Activated naive CD4-positive, alpha-beta T cell (primary cell): ENCODE measurements at places on chromosomes 13 and 19.

DNA sequence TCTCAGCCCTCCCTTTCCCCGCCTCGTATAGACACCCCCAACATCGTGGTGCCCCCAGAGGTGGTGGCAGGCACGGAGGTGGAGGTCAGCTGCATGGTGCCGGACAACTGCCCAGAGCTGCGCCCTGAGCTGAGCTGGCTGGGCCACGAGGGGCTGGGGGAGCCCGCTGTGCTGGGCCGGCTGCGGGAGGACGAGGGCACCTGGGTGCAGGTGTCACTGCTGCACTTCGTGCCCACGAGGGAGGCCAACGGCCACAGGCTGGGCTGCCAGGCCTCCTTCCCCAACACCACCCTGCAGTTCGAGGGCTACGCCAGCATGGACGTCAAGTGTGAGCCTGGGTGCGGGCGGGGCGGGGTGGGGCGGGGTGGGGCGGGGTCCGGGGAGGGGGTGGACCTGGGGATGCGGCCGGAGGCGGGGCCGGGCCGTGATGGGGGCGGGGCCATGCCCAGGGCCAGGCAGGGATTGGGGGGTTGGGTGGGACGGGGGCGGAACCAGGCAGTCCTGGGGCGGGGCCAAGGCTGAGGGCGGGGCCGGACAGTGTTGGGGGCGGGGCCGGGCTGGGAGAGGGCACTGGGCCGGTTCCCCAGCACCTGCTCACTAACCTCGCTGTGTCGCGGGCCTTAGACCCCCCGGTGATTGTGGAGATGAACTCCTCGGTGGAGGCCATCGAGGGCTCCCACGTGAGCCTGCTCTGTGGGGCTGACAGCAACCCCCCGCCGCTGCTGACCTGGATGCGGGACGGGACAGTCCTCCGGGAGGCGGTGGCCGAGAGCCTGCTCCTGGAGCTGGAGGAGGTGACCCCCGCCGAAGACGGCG, 7.8 kb downstream of the MAG start:
- DNase-seq, result no peak

- DNase-seq, result no peak
Observed at GRCh38 chr13:114237415-114238112, 2.9 kb downstream of the CDC16 start.

GRCh38 chr13:107192289-107192688, 624.4 kb upstream of the ARGLU1 start:
- no peak for DNase-seq

- DNase-seq, result no peak
Observed at GRCh38 chr19:3964256-3965194, 6.4 kb downstream of the DAPK3 start.

DNA sequence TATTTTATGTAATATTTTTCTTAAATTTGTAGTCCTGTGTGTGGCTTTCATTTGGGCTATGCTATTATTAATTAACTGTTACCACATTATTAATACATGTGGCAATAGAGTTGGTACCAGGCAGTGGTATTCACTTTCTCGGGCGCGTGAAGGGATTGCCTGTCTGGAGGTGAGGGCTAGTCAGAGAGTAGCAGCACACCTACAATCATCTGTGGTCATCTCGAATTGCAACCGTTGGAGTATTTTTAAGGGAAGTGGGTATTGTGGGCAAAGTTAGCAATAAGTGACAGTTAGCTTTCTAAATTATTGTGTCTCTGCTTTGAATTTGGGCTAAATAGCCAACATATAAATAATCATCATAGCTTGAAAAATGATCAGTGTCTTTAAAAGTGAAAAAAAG, 20.0 kb upstream of the GPR18 start:
- no peak for DNase-seq

- no peak for DNase-seq
Observed at GRCh38 chr19:1896508-1896907, 8.7 kb upstream of the ADAT3 start.

GRCh38 chr19:18558202-18558555, 509 bp downstream of the KXD1 start:
- no peak for DNase-seq

DNA sequence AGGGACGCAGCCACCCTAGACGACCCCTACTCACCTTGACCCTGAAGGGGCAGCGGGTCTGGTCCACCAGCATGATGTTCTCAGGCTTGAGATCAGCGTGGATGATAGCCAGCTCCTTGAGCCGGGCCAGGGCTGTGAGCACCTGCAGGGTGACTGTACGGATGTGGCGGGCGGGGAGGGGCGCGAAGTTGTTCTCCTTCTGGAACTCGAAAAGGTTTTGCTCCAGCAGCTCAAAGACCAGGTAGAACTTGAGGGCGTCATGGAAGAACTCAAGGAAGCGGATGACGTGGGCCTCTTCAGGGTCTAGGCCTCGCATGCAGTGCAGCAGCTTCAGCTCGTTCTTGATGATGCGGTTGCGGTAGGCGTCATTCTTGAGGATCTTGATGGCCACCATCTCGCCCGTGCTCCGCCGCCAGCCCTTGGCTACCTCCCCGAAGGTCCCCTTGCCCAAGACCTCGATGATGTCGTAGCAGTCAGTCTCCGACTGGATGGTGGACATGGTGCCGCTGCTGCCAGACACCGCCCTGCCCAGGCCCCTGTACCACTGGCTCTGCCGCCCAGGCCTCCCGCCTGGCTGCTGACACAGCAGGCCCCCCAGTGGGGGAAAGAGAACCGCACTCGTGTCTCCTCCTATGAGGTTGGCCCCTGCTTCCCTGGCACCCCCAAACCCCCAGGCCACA, 437 bp downstream of the HIPK4 start:
- DNase-seq, result no peak

GRCh38 chr13:35598233-35598632, 121.7 kb upstream of the MAB21L1 start:
- DNase-seq, result no peak

- no peak for DNase-seq
Observed at GRCh38 chr19:5706876-5707573, 12.9 kb downstream of the LONP1 start.

DNA sequence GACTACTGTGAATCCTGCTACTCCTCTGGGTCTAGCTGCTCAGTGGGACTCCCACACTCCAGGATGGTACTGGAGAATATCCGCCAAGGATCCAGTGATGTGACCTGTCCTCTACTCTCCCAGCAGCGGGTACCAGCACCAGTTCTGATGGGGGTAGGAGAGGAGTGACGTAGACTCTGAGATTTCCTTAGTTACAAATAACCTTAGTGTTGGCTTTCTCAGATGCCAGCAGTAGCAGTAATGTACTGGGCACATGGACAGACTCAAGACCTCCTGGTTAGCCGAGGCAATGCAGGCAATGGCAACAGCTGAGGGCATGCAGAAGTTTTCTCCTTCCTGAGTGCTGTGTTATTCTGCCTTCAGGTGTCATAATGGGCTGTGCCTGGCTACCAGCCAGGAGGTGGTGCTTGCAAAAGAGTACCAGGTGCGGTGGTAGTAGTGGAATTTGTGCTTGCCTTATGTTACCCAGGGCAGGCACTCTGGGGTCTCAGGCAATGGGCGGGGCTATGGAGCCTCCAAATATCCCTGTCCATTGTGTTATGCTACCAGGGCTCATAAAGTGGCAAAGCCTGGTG, 105.3 kb upstream of the KLF5 start:
- no peak for DNase-seq

DNA sequence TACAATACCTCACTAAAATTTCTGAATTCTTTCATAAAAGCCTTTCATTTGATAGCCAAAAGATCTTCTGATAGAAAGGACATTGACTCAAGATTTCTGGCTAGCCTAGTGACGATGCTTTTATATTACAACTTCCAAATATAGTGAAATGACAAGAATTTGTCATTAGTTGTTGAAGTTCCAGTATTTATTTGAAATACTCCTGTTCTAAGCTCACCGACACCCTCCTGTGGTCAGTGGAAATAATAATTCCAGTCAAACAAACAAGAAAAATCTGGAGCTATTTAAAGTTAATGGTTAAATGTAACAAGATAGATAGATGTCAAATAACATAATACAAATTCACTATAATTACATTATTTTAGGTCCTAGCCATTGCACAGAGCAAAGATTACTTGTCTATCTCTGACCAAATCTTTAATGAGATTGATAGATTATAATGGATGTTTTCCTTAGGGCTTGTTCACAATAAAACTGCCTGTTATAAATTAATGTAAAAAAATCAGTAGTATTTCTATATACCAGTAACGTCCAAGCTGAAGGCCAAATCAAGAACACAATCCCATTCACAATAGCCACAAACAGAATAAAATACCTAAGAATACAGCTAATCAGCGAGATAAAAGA, 195.5 kb downstream of the RGCC start:
- no peak for DNase-seq

- DNase-seq, result peak; percentile 92
Observed at GRCh38 chr19:52570000-52570861, at the start of gene ZNF701. ZNF701 (plus strand) TSS chr19:52570287; CDS start chr19:52574148, 3,861 bp downstream.

- no peak for DNase-seq
Observed at GRCh38 chr19:46715620-46715974, 1.3 kb downstream of the PRKD2 start.

DNA sequence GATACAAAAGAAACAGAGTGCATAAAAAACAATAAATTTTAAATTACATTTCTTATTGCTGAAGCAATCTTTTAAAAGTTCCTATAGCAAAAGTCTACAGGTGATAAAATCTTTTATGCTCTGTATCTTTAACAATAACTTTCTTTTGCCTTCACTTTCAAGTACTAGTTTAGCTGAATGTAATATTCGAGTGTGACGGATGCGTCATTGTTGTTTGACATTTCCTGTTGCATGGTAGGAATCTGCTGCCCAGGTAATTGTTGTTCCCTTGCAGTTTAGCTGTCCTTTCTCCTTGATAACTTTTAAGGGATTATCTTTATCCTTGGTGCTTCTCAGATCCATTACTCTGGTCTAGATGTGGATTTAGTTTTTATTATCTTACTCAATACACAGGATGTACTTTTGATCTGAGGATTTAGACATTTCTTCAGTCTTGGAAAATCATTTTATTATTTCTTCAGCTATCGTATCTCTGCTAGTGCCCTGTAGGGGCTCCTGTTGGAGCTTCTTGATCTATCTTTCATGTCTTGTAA, 2.1 kb upstream of the CPB2 start:
- DNase-seq, result no peak

DNA sequence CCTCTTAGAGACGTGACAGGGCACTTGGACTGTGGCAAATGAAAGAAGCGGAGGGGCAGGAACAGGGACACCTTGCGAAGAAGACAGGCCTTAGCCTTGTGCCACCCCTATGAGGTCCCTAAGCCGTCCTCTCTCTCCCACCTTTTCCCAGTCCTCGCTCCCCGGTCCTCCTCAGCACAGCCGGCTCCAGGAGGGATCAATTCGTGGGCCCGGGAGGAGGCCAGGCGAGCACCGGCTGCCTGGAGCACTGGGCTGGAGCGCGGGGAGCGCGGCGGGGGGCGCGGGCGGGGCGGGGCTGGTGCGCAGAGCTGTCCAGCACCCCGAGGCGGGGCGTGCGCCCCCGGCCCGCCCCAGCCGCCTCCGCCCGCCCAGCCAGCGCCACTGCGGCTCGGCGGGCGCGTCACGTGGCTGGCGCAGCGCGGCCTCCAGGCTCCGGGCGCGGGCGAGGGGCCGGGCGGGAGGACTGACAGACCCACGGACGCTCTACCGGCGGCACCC, at the start of gene LRP3:
Gene LRP3 (plus strand): TSS at position 466 of the 498 bp plus-strand sequence. CDS start 456 bp downstream, outside the sequence.
- DNase-seq, result no peak

DNA sequence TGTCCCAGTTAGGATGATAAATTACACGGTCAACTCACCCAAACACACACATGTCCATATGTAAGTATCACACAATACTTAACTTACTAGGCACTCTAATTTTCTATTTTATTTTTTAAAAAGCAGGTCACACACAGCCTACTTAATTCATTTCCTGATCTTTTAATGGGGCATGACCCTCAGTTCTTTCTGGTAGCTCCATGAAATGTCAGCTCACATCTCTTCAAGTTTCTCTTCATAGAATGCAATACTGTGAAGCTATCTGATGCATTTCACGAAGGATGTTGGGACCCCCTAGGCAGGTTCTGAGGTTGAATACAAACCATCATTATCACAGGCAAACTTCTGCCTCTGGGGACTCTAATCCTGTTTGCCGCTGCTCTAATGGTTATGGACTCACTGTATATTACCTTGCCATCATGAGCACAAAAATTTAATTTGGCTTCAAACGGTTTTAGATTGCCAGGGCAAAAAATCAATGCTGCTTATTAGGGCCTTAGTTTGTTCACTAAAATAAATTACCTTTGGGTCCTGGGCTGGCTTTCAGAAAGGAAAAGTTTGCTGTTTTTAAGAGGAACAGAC, 16.1 kb upstream of the DHRS12 start:
- DNase-seq, result no peak

GRCh38 chr13:25585000-25585399, 213.2 kb downstream of the ATP8A2 start:
- DNase-seq, result no peak

DNA sequence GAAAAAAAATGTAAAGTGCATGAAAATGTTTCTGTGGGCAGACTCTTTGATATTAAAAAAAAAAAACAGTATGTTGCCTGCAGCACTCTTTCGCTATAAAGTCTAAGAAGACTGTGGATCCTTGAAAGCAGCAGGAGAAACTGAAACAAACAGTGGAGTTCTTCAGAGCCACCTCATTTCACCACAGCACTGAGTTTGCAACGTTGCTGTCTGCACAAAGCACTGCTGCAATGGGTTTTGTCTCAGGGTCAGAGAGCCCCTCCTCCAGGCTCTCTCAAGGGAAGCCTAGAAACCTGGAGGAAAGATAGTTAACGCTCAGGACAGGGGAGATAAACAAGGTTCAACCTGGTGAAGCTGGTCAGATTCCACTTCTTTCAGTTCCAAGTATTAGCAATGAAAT, 248.7 kb downstream of the EFNB2 start:
- no peak for DNase-seq

DNA sequence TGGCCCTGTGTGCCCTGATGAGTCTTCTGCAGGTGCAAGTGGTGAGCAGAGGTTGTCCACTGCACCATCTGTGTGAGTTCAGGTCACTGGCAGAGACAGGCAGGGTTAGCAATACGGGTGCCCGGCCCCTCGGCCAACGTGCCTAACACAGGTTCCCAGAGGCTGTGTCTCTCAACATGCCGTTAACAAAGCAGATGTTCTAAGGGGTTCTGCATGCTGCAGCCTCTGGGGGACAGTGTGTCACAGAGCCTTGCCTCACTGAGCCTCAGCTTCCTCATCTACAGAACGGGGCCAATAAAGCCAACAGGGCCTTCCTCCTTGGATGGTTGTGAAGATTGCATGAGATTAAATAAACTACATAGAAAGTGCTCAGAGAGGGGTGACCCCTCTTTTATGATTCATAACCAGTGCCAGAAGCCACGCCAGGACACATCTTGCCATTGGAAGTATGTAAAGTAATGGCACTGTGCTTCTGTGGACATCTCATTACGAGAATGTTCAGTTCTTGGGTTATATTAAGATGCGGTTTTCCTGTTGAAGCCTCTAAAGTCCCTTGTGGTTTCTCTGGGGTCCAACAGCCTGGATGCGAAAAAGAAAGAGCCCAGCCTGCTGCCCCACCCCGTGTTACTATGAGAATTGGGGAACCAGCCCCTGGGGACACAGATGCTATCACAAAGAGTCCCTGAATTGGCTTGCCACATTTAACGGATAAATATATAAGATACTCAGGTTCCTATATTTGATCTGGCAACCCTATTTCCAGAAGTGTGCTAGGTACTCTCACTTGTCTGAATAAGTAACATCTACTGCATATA, 11.2 kb upstream of the ARHGEF18 start:
- DNase-seq, result no peak
